ENCODE measurements at places on chromosomes 1 and 21. TPM values are rescaled to one million over a fixed set of nuclear protein-coding genes. Genes with fewer than 3 reads are reported as not detected.
A peak's percentile ranks its signal among the peaks of the same experiment; 100 is the strongest.

- H3K4me1 ChIP-seq = peaks cover 4% of the 10 kb centered on the region
- no peaks in the 10 kb centered on the region for H3K36me3 ChIP-seq
- H3K27me3 ChIP-seq = peaks cover 2% of the 10 kb centered on the region
- no peak overlapping the region for H3K4me3 ChIP-seq
- H3K27ac ChIP-seq = no peak overlapping the region
Measured at GRCh38 chr1:19049798-19050197, 93.3 kb upstream of the IFFO2 start.

GRCh38 chr1:117592155-117592554 lies 13.7 kb upstream of the TENT5C start:
- H3K27ac ChIP-seq = no peak overlapping the region
- DNase-seq = no peak
- H3K36me3 ChIP-seq = no peaks in the 10 kb centered on the region
- peaks cover 34% of the 10 kb centered on the region for H3K4me1 ChIP-seq
- no peak overlapping the region for H3K4me3 ChIP-seq

DNA sequence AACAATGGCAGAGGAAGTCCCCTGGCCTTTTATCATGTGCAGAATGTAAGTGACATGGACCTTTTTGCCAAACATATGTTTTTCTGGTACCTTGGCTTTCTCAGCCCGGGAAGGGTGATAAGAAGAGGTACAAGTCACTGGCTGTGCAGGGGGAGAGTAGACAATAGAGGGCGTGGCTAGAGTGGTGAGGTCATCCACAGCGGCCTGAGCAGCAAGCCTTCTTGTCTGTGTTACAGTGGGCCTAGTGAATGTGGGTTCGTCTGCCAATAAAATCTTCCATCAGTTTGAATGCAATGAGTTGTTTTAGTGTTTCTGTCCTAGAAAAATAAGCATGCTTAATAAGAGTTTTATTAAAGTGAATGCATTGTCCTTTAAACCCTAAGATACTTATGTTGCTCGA lies 59.0 kb upstream of the PGD start:
- H3K4me3 ChIP-seq = no peak overlapping the region
- no peak for DNase-seq
- no peak overlapping the region for H3K27ac ChIP-seq
- H3K36me3 ChIP-seq = peaks cover 13% of the 10 kb centered on the region
- no peaks in the 10 kb centered on the region for H3K4me1 ChIP-seq
- H3K27me3 ChIP-seq = no peaks in the 10 kb centered on the region

GRCh38 chr1:199123615-199124014 lies 484.8 kb downstream of the PTPRC start:
- H3K27ac ChIP-seq = no peak overlapping the region
- H3K27me3 ChIP-seq = no peaks in the 10 kb centered on the region

DNA sequence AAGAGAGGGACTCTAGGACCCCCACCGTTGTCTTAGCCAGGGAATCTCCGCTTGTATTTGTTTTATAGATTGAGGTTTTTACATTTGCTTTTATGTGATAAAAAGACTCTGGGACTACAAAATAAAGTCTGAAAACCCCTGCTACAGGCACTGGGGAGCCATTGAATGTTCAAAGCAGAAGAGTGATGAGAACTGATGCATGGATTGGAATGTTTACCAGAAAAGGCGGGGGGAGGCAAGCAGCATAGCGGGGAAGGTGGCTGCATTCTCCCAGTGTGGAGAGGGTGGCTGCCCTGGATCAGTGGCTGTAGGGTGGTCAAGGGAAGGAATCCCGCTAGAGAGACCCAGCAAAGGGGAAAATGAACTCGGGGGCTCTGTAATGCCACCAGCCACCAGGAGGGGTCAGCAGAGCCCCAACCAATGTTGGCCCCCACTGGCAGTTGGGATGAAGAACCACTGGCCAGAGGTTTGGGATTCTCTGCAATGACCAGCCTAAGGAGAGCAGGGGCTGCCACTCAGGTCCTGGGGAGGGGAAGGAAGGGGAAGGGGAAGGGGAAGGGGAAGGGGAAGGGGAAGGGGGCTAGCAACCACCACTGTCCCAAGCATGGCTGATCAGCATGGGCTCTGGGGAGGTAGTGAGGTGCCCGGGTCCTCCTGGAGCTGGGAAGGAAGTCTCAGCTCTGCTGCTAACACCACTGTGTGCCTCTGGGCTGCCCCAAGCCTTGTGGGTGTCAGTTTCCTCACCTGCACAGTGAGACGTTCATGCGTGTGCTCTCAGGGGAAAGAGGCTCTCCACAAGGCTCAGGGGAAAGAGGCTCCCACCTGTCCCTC lies 19.2 kb upstream of the PEF1 start:
- no peak for DNase-seq
- H3K4me1 ChIP-seq = peaks cover 13% of the 10 kb centered on the region
- H3K4me3 ChIP-seq = no peak overlapping the region
- no peaks in the 10 kb centered on the region for H3K36me3 ChIP-seq
- no peak overlapping the region for H3K27ac ChIP-seq

DNA sequence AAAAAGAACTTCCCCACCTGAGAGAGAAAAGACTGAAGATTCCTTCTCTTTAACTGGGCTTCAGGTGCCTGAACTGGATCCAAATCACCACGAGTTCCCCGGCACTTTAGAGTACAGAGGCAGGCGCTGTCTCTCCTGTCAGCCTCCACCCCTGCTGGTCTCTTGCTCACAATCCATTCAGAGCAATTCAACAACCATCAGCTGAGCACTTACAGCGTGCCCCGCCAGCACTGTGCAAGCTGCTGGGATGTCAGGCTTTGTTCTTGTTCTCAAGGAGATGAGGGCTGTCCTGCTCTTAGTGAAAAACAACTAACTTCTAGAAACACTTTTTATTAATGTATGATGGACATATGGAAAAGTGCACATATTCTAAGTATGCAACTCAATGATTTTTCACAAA lies 68.7 kb upstream of the VAMP3 start:
- no peaks in the 10 kb centered on the region for H3K36me3 ChIP-seq
- H3K4me3 ChIP-seq = no peak overlapping the region
- no peak for DNase-seq
- no peaks in the 10 kb centered on the region for H3K27me3 ChIP-seq

- no peak overlapping the region for H3K4me3 ChIP-seq
- peaks cover 12% of the 10 kb centered on the region for H3K4me1 ChIP-seq
- no peak overlapping the region for H3K27ac ChIP-seq
- H3K36me3 ChIP-seq = no peaks in the 10 kb centered on the region
- no peaks in the 10 kb centered on the region for H3K27me3 ChIP-seq
- no peak for DNase-seq
Measured at GRCh38 chr1:44049839-44050238, 18.6 kb upstream of the SLC6A9 start.

- H3K4me1 ChIP-seq = peaks cover 3% of the 10 kb centered on the region
- H3K27me3 ChIP-seq = no peaks in the 10 kb centered on the region
- no peak overlapping the region for H3K4me3 ChIP-seq
- H3K27ac ChIP-seq = no peak overlapping the region
- no peak for DNase-seq
- H3K36me3 ChIP-seq = no peaks in the 10 kb centered on the region
Measured at GRCh38 chr1:235018161-235018560, 110.5 kb downstream of the TOMM20 start.

GRCh38 chr1:42168391-42168670 lies 3.8 kb upstream of the GUCA2A start:
- H3K27ac ChIP-seq = no peak overlapping the region
- no peaks in the 10 kb centered on the region for H3K27me3 ChIP-seq
- DNase-seq = no peak
- no peak overlapping the region for H3K4me3 ChIP-seq

DNA sequence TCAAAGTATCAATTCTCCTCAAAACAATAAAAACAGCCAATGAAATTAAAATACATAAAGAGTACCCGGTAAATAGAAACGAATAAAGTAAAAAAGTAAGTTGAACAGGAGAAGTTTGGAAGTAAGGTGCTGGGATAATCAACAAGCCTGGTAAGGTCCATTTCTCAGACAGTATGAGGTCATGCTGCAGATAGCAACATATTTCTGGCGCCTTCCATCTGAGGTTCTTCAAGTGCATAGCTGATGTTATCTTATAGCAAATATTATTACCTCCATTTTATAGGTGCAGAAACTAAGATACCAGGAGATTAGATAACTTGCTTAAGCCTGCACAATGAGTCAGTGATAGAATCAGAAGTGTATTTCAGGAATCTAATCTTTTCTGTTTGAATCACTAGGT lies 23.7 kb upstream of the CEP350 start:
- no peaks in the 10 kb centered on the region for H3K27me3 ChIP-seq
- H3K4me1 ChIP-seq = no peaks in the 10 kb centered on the region
- no peak for DNase-seq
- H3K4me3 ChIP-seq = no peak overlapping the region

GRCh38 chr21:38295997-38296764 lies 39.4 kb downstream of the KCNJ15 start:
- H3K4me1 ChIP-seq = peaks cover 75% of the 10 kb centered on the region
- no peaks in the 10 kb centered on the region for H3K36me3 ChIP-seq
- no peaks in the 10 kb centered on the region for H3K27me3 ChIP-seq
- H3K27ac ChIP-seq = peak overlapping the region; percentile 32
- H3K4me3 ChIP-seq = no peak overlapping the region
- no peak for DNase-seq

DNA sequence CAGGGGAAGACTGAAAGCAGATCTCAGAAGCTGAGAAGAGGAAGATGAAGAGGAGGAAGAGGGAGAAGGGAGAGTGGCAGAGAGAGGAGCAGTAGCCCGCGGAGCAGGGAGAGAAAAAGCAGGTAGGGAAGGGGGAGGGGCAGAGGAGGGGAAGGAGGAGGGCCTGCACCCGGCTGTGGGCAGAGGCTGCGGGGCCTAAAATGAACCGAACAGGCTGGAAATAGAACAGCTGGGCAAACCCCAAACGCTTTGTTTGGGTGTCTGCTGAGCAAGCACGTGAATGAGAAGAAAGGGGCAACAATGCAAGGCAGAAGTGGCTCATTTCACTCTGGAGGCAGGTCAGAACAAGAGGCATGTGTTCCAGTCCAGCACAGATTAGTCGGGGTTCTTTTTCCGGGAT lies 33.5 kb downstream of the KCNC4 start:
- no peak for DNase-seq
- H3K36me3 ChIP-seq = no peaks in the 10 kb centered on the region
- H3K27ac ChIP-seq = peak overlapping the region; percentile 48
- no peaks in the 10 kb centered on the region for H3K27me3 ChIP-seq
- peaks cover 52% of the 10 kb centered on the region for H3K4me1 ChIP-seq

DNA sequence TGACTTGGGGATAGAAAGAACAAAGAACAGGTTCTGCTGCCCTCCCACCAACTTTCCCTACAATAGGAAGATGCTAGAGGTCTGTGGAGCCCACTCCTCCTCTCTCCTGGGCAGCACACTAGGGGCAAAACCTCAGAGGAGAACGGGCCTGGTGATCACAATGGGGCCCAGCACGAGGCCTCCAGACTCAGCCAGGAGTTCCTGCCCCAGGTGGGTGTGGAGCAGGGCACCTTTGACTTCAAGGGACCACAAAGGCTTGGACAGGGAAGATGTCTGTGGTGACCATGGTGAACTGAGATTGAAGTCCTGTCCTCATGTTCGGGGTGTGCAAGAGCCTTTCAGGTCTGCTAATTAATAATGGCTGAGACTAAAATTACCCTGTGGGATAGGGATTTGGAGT lies 88.8 kb downstream of the LAMC2 start:
- H3K36me3 ChIP-seq = no peaks in the 10 kb centered on the region
- H3K27ac ChIP-seq = no peak overlapping the region
- H3K4me1 ChIP-seq = peaks cover 15% of the 10 kb centered on the region
- DNase-seq = no peak
- no peak overlapping the region for H3K4me3 ChIP-seq
- H3K27me3 ChIP-seq = no peaks in the 10 kb centered on the region

GRCh38 chr1:206114692-206115640 lies 2.2 kb downstream of the AVPR1B start:
- H3K36me3 ChIP-seq = no peaks in the 10 kb centered on the region
- no peak overlapping the region for H3K27ac ChIP-seq
- H3K27me3 ChIP-seq = peaks cover 44% of the 10 kb centered on the region
- DNase-seq = no peak

DNA sequence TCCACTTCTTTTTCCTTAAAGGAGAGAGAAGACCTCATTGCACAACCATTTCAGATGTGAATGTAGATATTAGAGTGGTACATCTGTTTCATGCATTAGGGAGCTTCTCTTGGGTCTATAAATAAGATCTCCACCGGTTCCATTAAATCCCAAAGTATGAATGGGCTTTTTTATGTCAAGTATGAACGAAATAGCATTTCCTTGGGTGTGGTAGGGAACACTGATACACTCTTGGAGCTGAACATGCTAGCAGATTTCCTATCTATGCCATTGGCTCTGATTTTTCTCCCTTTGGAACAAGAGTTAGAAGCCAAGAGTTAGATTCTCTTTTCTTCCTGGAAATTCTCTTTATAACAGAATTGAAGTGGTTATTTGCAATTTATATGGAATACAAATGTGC lies 245.6 kb upstream of the ADAMTS5 start:
- H3K27me3 ChIP-seq = no peaks in the 10 kb centered on the region
- H3K4me3 ChIP-seq = no peak overlapping the region
- no peak for DNase-seq
- H3K27ac ChIP-seq = no peak overlapping the region

GRCh38 chr1:197982256-197982655 lies 65.1 kb downstream of the LHX9 start:
- H3K4me3 ChIP-seq = no peak overlapping the region
- no peaks in the 10 kb centered on the region for H3K36me3 ChIP-seq
- H3K4me1 ChIP-seq = no peaks in the 10 kb centered on the region
- no peaks in the 10 kb centered on the region for H3K27me3 ChIP-seq
- no peak overlapping the region for H3K27ac ChIP-seq

DNA sequence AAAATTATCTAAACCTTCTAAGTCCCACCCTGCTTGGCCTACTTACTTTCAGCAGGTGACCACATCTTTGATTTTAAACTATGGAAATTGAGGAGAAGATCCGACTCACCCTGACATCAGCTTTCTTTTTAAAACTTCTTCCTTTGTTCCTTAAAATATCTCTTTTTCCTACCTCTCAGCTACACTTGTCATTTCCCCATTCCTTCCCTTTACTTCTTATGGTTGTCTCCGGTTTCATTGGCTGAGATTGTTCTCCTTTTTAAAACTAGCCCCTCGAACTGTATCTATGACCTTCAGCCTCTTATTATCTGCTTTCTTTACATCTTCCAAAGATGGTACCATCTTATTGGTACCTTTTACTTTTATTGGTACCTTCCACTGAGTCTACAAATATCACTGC lies 87.8 kb upstream of the NRIP1 start:
- H3K27me3 ChIP-seq = no peaks in the 10 kb centered on the region
- no peak overlapping the region for H3K27ac ChIP-seq
- no peaks in the 10 kb centered on the region for H3K4me1 ChIP-seq

Gene CRNN
- total RNA-seq = 2,409 TPM

Gene LAX1
- total RNA-seq = 1.7 TPM

Gene DIO1
- total RNA-seq = not detected

Gene SYPL2
- 0.79 TPM for total RNA-seq

Gene VAMP4
- total RNA-seq = 5.6 TPM

Gene OR2T2
- not detected for total RNA-seq

Gene RNF186
- total RNA-seq = not detected

Gene PLA2G4A
- total RNA-seq = 13.0 TPM

Gene MANEAL
- total RNA-seq = 3.6 TPM

Gene AGTRAP
- total RNA-seq = 34.5 TPM

Gene TRPM2
- total RNA-seq = 0.40 TPM
